CD8-positive, alpha-beta T cell (primary cell): ENCODE measurements at places on chromosomes 4 and X.

- DNase-seq: no peak
Measured at GRCh38 chrX:153689654-153690465, 2.1 kb downstream of the SLC6A8 start.

DNA sequence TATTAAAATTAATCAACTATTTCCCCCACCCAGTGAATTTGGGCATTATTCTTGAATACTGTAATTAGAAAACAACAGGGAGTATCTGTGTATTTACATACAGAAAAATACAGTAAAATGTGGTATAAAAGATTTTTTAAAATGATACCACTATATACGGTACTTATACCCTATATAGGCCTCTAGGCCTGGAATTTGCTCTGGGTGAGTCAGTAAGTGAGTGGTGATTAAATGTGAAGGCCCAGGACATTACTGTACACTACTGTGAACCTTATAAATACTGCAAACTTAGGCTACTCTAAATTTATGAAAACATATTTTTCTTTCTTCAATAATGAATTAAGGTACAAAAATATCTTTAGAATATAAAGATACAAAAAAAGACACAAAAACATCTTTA is 6.3 kb upstream of the CSN3 start:
- no peak for DNase-seq

- DNase-seq: no peak
Measured at GRCh38 chr4:134905061-134905460, 703.5 kb upstream of the PABPC4L start.

- no peak for DNase-seq
Measured at GRCh38 chrX:2677764-2678163, 13.3 kb upstream of the CD99 start.

DNA sequence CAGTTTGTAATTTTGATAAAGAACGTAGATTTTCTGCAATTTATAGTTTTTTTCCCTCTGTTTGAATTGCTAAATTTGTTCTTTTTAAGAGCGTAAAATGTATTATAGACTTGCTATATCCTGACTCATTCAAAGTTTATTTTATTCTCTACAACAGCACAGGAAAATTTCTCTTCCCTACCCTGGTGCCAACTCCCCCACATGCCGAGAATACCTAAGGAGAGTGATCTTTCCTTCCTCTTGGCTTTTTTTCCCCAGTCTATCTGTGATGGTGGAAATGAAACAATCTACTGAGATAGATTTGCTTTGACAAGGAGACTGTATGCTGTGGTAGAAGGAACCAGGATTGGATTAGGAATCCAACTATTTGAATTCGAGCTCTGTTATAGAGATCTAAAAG is 271.6 kb downstream of the TLL1 start:
- DNase-seq: no peak

DNA sequence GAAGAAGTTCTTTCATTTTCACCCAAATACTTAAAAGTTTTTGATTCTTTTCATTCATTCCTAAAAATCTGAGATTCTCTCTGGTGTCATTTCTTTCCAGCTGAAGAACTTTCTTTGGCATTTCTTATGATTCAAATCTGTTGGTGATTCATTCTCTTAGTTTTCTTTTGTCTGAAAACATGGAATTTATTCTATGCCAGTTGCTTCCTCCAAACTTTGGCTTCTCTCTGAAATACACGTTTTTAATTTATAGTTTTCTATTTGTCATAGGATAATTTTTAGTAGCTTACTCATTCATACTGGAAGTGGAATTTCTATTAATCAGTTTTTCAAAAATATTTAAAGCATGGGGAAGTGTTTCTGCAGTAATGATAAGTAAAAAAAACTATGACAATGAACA is 1012.0 kb downstream of the RPA4 start:
- no peak for DNase-seq

- no peak for DNase-seq
Measured at GRCh38 chr4:168631241-168632162, 134.7 kb downstream of the PALLD start.

GRCh38 chr4:89307446-89308160 is at the start of gene GPRIN3:
Gene GPRIN3 (minus strand): TSS chr4:89307800. CDS start chr4:89250110, 57,690 bp downstream.
- DNase-seq: peak; percentile 83
